Regular cardiac myocyte (primary cell): ENCODE measurements at places on chromosomes 11 and 22. TPM values are rescaled to one million over a fixed set of nuclear protein-coding genes. Genes with fewer than 3 reads are reported as not detected.

OR4C16 gene
- not detected in 2 replicates for total RNA-seq

MFNG gene
- total RNA-seq = 0.28 and 0.58 TPM in 2 replicates

GAL gene
- not detected in 2 replicates for total RNA-seq

APOA4 gene
- total RNA-seq = not detected in 2 replicates

RFPL2 gene
- total RNA-seq = not detected in 2 replicates

GUCY1A2 gene
- total RNA-seq = 1.4 and 2.5 TPM in 2 replicates

XKR3 gene
- not detected in 2 replicates for total RNA-seq

POU2AF1 gene
- total RNA-seq = not detected in 2 replicates

GRIK4 gene
- total RNA-seq = under 0.01 TPM in 1 of 2 replicates, not detected in the other

CWC15 gene
- total RNA-seq = 38.0 and 43.1 TPM in 2 replicates

THOC5 gene
- total RNA-seq = 47.1 and 51.6 TPM in 2 replicates

SMIM35 gene
- total RNA-seq = not detected in 2 replicates

POTEH gene
- not detected in 2 replicates for total RNA-seq

KRTAP5-1 gene
- total RNA-seq = not detected in 2 replicates

PAMR1 gene
- total RNA-seq = 185 and 938 TPM in 2 replicates

SLC22A6 gene
- total RNA-seq = not detected in 2 replicates

BIK gene
- total RNA-seq = under 0.01 TPM in 1 of 2 replicates, not detected in the other

CASP5 gene
- not detected in 2 replicates for total RNA-seq

TPP1 gene
- total RNA-seq = 28.8 and 135 TPM in 2 replicates

PATE4 gene
- total RNA-seq = not detected in 2 replicates

C11orf91 gene
- not detected in 2 replicates for total RNA-seq

XNDC1N gene
- 5.6 and 8.8 TPM in 2 replicates for total RNA-seq

HTR3A gene
- total RNA-seq = not detected in 2 replicates

SERHL2 gene
- total RNA-seq = 3.6 and 4.8 TPM in 2 replicates

GCAT gene
- 24.5 and 37.6 TPM in 2 replicates for total RNA-seq

RAB3IL1 gene
- 1.9 and 6.5 TPM in 2 replicates for total RNA-seq

FGF4 gene
- not detected in 2 replicates for total RNA-seq

TIMP3 gene
- 175 and 211 TPM in 2 replicates for total RNA-seq

DLG2 gene
- 0.58 and 1.4 TPM in 2 replicates for total RNA-seq

DDI1 gene
- not detected in 2 replicates for total RNA-seq

LIF gene
- 79.2 and 97.8 TPM in 2 replicates for total RNA-seq

BTBD18 gene
- not detected in 2 replicates for total RNA-seq

PKDREJ gene
- total RNA-seq = under 0.01 TPM in 1 of 2 replicates, not detected in the other

OVCH2 gene
- total RNA-seq = not detected in 2 replicates

OOSP3 gene
- not detected in 2 replicates for total RNA-seq

ENTHD1 gene
- under 0.01 TPM in 1 of 2 replicates, not detected in the other for total RNA-seq

ELFN2 gene
- under 0.01 TPM in 1 of 2 replicates, not detected in the other for total RNA-seq
